Stimulated activated CD4-positive, alpha-beta T cell treated with anti-CD3 and anti-CD28 coated beads, Interleukin-2, amount 100 ng/mL, for 48 hours (primary cell): ENCODE measurements at places on chromosomes 3 and 15.

DNA sequence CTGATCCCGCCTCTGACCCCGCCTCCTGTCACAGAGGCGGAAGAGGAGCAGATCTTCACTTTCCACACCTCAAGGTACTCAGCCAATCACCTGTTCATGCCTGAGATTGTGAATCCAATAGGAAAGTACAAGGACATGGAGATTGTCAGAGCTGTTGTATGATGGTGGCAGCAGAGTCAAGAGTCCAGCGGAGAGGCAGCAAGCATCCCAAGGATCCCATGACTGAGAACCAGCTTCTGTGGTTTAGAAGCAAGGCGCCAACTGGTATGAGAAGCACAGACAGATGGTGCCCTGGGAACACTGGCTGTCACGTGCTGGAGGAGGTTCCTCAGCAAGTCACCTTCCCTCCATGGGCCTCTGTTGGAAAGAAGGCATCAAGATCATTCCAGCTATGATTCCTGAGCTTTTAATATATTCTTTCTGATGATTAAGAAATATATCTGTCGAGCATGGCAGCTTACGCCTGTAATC is 93.9 kb downstream of the CPN2 start:
- no peak for DNase-seq

GRCh38 chr3:187251599-187251998 is 39.9 kb downstream of the MASP1 start:
- DNase-seq, result no peak

DNA sequence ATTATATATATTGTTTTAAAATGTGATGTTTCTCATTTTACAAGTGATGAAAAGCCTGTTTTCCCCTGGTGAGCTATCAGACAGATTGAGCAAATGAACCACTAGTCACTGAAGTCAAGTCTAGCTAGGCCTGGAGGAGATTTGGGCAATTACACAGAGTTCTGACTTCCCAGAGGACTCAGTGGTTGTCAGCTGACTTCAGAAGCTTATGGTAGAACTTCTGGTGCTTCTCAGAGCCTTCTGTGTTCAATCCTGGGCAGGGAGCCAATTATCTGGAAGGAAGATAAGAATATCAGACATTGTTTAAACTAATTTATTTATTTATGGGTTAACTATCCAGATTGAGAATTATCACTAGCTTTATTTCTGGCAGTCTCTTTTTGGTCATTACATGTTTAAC is 37.7 kb upstream of the NAALADL2 start:
- no peak for DNase-seq

DNA sequence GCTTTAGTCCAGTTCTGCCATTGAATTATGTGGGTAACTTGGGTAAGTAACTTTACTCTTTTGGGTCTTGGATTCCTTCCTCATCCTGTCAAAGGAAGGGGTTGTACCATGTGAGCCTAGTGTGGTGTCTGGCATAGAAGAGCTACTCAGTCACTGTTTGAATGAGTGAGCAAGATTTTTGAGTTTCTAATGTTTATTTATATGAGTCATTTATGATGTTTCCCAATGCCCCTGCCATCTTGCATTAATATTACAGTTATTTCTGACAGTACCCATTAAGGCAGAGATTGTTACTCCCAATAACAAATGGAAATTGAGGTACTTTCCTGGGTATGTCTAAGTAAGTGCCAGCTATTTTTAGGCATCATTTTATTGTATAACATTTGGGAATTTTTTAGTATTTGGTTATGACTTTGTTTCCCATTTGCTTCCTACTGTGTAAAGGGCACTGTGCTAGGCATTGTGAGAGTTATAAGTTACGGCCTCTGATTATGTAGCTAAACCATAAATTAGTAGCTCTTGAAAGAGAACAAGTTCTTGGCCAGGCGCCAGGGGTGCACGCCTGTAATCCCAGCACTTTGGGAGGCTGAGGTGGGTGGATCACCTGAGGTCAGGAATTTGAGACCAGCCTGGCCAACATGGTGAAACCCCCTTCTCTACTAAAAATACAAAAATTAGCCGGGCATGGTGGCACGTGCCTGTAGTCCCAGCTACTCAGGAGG is 23.5 kb downstream of the NR1D2 start:
- no peak for DNase-seq

DNA sequence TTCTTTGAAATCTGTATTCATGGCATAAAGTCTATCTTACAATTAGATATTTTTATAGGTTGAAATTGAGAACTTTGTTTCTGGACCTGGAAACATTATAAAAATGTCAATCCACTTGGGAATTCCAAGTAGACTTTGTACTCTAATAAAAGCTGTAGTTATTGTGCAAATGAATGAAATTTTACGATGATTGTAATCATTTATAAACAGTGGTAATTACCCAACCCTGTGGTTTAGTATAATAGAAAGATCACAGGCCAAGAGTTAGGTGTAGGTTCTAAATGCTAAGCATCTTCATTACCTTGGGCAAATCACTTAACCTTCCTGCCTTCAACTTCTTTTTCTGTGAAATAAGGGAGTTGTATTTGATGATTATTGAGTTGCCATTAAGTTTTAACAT is 13.2 kb upstream of the SLC7A14 start:
- no peak for DNase-seq

DNA sequence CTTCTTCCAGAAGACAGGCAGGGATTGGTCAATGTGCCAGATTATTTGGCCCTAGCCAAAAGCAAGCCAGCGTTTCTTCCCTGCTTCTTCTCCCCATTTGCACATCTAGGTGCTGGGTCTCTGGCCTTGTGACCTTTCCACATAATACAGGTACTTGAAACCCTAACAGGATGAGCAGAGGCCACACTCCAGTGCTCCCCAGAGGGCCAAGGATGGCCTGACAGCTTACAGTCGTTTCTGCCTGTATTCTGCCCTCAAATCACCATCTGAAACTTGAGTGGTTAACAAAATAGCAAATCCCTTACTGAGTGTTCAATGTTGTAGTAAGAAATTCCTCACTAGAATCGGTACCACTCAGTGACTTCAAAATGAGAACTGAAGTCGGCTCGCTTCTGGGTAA is 29.1 kb downstream of the MKRN2 start:
- no peak for DNase-seq
